Activated CD4-positive, alpha-beta T cell treated with anti-CD3 and anti-CD28 coated beads, Interleukin-2, amount 50 U/mL, for 24 hours (primary cell): ENCODE measurements at places on chromosomes 12 and 14.

DNA sequence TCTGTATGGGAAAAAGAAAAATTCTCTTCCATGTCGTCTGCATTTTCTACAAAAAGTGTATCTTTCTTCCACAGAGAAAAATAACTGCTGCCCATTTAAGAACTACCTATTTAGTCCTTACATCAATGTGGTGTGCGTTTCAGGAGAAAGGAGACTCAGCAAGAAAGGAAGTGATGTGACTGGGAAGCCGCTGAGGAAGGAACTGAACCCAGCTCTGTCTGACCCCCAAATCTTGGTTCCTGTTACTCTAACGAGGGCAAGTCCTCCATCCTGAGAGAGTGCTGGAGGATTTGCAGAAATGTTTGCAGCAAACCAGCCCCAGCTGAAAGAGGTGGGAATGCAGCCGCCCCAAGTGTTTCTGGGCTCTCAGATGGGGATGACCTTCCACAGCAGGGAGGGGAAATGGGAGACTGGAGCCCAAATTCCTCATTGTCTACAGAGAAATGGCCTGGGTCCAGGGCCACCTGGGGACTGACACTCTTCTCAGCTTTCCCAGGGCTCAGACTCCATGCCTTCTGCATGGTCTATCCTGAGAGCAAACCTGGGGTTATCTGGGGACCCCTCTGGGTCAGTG, 6.7 kb upstream of the MLEC start:
- DNase-seq, result no peak

GRCh38 chr12:39157696-39158342, 252.4 kb upstream of the CPNE8 start:
- no peak for DNase-seq

DNA sequence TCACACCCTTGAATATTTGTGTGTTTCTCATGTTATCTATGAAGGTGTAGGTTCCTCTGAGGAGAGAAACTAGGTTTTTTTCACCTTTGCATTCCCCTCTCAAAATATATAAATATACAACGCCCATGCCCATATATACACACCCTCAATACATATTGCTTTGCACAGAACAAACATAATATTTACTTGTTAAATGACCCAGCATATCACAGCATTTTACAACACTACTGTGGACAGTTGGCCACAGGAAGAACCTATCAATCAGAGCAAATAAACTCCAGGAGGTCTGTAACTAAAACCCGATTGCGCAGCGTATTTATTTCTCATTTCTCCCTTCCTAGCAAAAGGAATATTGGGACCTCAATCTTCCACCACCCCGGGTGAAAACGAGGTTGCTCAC, 196.0 kb downstream of the SLC5A8 start:
- DNase-seq, result no peak

- no peak for DNase-seq
Observed at GRCh38 chr14:100279133-100279532, 27.1 kb downstream of the SLC25A29 start.

GRCh38 chr12:98651328-98651727, 6.2 kb downstream of the APAF1 start:
- DNase-seq, result no peak

- DNase-seq, result no peak
Observed at GRCh38 chr14:65993103-65993502, 493.1 kb upstream of the CCDC196 start.

DNA sequence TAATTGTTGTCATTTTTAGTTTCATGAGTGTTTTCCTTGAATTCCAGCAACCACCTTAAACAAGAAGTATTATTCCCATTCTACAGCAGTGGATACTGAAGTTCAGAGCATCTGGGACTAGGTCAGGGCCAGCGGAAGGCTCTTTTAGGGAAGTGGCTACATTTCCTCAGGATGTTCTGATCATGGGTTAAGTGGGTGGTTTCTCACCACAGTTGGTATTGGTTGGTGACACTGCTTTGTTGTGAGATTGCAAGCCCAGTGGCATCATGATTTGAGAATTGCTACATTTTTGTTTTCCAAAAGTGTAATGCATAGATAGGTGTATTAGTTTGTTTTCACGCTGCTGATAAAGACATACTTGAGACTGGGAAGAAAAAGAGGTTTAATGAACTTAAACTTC, 47.1 kb downstream of the SYNE2 start:
- DNase-seq, result no peak

- no peak for DNase-seq
Observed at GRCh38 chr14:83709116-83709515, 1820.8 kb upstream of the FLRT2 start.

GRCh38 chr12:79358716-79359300, 332.0 kb downstream of the PAWR start:
- no peak for DNase-seq

GRCh38 chr12:131642101-131642540, 68.8 kb upstream of the SFSWAP start:
- DNase-seq, result no peak

DNA sequence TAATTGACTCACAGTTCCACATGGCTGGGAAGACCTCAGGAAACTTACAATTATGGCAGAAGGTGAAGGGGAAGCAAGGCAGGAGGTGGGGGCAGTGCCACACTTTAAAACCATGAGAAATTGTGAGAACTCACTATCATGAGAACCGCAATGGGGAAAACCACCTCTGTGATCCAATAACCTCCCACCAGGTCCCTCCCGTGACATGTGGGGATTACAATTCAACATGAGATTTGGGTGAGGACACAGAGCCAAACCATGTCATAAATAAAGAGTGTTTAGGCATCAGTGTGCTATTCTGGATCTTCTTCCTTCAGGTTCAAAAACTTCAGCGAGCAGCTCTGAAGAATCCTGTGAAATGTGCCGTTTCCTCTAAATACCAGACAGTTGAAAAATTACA, 9.7 kb downstream of the DDX47 start:
- no peak for DNase-seq
